ENCODE measurements at places on chromosomes 2 and 18. TPM values are rescaled to one million over a fixed set of nuclear protein-coding genes. Genes with fewer than 3 reads are reported as not detected.

REG3A gene
- not detected for total RNA-seq

CLEC4F gene
- total RNA-seq, result not detected

CSRNP3 gene
- 3.8 TPM for total RNA-seq

INHBB gene
- total RNA-seq, result 0.16 TPM

CDK15 gene
- total RNA-seq, result not detected

CPO gene
- not detected for total RNA-seq

IGFBP5 gene
- total RNA-seq, result 0.74 TPM

GKN2 gene
- not detected for total RNA-seq

MYO1B gene
- total RNA-seq, result 60.4 TPM

TXNDC9 gene
- 48.1 TPM for total RNA-seq

CBLN2 gene
- not detected for total RNA-seq

GALNT5 gene
- total RNA-seq, result 0.14 TPM

AQP12A gene
- not detected for total RNA-seq

VWA3B gene
- total RNA-seq, result not detected

RND3 gene
- 55.3 TPM for total RNA-seq

LRRTM4 gene
- 15.4 TPM for total RNA-seq

PRSS56 gene
- total RNA-seq, result not detected

DYNAP gene
- 1.0 TPM for total RNA-seq

All from GM23338 (cell line).